ENCODE measurements at places on chromosomes 2 and 18.
A peak's percentile ranks its signal among the peaks of the same experiment; 100 is the strongest.

DNA sequence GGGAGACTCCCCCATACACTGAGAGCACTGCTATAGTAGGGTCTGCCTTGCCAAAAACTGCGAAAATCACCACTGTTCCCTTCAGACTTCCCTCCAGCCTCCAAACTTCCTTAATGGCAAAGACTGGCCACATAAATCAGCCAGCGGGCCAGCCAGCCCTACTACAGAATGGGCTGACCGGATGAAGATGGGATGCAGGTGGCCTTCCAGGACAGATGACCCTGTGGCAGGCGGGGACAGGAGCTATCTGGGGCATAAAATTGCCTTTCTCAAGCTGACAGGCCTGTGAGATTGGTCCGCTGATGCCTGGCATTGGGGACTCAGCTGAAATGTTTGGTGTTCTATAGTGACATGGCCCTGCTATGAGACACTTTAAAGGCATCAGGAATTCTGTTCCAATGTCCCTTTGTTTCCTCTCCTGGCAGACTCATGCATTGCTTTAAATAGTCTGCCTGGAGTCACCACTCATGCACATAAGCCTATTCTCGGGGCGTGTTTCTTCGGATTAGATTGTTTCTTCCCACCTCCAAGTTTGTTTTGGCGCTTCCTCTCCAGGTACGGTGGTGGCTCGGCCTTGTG lies 135.9 kb downstream of the ALPK2 start:
- no peak for DNase-seq

GRCh38 chr2:176187899-176188773 lies at the start of gene HOXD1:
Gene HOXD1 (plus strand): TSS chr2:176188668. CDS start chr2:176188802, 134 bp downstream.
- DNase-seq, result no peak

DNA sequence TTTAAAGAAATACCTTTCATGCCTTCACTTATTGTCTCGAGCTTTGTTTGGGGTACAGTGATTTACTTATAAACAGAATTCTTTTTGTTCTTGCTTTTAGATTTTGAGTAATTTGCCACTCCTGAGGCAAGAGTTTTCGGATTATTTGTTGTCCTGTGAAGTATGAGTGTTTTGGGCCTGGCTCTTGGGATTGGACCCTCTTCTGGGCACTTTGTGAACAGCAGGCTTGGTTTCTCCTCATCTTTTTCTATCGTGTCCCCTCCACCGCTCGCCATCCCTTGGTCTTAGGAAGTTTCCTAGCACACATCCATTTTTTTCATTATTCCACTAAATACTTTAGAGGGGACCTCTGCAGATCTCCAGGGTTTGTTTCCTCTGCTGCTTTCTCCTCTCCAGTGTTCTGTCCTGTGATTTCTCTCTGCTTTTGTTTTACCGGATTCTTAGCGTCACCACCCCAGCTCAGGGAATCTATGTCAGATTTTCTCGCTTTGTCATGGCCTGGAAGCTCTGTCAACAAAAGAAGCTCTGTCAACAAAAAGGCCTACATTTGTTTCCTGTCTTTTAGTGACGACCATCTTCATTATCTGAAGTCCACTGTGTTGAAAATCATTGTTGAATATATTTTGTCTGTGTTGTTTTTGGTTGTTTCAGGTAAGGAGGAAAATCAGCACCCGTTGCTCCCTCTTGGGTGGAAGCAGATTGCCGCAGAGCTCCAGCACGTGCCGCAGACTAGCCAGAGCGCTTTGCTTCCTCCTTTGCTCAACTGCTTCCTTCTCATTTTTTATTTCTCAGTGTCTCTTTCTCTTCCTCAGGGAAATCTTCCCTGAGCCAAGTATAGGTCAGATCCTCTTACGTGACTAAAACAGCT lies 27.8 kb downstream of the ANKRD62 start:
- DNase-seq, result no peak

DNA sequence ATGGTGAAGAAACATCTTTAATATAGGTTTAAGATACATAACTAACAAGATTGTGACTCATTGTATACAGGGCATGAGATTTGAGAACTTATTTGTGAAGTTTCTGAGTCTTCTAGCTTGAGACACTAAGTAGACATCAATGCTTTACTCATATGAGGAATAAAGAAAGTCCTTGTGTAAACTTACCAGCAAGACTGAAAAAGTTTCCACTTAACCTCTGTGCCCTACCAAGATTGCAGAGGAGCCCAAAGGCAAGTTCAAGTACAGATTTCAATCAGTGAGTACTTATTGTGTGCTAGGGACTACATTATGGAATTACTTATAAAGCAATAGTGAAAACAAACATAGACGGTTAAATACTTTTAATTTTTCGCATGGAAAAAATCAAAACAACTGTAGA lies 1041.2 kb upstream of the CELF4 start:
- no peak for DNase-seq

- no peak for DNase-seq
Observed at GRCh38 chr2:188870289-188870688, 103.9 kb upstream of the COL3A1 start.

- no peak for DNase-seq
Observed at GRCh38 chr18:41974796-41975201, 19.8 kb downstream of the PIK3C3 start.

- no peak for DNase-seq
Observed at GRCh38 chr18:24954341-24954740, 397.6 kb downstream of the ZNF521 start.

- DNase-seq, result no peak
Observed at GRCh38 chr2:70456585-70457495, 96.8 kb downstream of the TGFA start.

- peak; percentile 71 for DNase-seq
Observed at GRCh38 chr2:67840460-67841068, 222.2 kb downstream of the C1D start.

DNA sequence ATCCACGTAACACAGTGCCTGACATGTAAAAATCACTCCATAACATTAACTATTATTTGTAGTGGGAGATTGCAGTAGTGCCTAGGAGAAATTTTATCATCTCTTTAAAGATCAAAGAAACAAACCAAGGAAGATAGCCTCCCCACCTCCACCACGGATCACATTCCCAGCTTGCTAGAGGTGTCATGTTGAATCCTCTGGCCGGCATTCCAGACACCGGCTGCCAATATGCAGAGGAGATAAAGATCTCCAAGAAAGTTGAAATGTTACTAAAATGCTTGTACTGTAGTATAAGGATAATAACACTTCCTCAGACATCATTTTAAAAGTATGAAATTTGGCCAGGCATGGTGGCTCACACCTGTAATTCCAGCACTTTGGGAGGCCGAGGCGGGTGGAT lies 6.1 kb upstream of the ATG16L1 start:
- no peak for DNase-seq

GRCh38 chr2:196957881-196958525 lies 31.5 kb upstream of the PGAP1 start:
- no peak for DNase-seq

DNA sequence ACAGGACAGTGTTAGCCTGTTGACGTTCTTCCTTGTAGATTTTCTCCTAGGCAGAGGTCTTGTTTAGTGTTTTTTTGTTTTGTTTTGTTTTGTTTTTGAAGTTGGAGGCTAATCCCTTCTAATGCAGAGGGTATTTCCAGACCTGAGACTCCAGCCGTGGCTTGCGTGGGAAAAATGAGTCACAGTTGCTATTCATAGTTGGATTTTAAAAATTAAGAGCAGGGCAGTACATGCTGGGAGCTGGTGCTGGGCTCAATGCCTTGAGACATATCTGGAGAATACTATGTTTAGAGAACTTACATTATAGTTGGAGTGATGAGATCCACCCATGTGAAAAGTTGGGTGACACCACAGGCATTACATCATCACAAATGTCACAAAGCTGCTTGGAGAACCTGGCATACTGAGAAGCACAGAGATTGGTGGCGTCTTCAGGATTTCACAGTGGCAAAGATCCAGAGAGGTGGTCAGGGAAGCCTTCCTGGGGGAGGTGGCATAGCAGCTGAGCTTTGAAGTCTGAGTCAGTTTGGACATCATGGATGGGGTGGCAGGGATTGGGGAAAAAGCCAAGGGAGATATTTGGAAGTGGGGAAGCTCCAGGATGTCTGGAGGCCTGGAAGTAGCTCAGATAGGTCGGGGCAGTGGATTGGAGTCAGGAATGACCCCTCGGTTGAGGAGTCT lies 249.4 kb downstream of the LOXHD1 start:
- DNase-seq, result no peak

DNA sequence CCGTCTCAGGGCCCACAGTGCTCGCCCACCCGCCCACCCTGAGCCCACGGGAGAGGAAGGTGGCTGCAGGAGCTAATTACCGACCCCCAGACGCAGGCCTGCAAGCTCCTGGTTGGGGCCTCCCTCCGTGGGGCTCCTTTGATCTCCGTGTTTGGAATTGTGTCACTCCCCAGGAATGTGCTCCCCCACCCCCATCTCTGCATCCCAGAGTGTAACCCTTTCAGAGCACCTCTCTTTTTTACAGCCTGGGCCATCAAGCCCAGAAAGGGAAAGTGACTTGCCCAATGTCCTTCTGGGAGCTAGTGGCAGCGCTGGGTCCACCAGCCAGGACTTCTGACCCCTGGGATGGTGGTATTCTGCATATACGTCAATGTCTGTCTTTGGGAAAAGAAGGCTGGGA lies 335.1 kb downstream of the CYRIA start:
- no peak for DNase-seq

GRCh38 chr2:112782234-112782799 lies 2.0 kb downstream of the IL1A start:
- DNase-seq, result no peak

DNA sequence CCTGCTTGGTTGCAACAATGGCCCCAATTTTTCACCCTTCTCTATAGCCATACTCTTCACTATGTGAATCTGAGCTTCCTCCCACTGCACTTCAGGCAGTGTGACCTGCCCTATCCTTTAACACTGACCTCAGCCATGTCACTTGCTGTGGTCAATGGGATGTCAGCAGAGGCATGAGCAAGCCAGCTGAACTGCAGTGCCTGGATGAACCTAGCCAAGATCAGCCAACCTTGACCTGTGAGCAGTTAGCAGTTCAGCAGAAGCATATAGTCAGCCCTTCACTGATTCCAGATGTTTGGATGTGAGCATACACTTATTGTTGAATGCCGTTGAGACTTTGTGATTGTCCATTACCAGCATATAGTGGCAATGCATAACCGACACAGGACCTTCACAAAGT lies 63.4 kb upstream of the BOD1L2 start:
- DNase-seq, result no peak

DNA sequence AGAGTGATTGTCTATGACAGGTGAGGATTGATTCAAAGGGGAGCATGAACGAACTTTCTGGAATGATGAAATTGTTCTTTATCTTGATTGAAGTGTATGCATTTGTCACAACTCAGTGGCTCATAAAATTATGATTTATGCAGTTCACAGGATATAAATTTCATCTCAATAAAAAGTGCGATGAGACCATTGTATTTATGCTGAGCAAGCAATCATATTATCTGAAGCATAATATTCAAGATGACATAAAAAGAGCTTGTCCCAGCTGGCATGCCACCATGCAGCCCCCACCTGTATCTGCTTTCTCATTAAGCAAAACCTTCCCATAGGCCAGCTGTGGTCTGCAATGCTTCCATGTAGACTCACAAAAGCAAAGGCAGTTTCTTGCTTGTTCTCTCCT lies 49.6 kb upstream of the TEX51 start:
- no peak for DNase-seq

DNA sequence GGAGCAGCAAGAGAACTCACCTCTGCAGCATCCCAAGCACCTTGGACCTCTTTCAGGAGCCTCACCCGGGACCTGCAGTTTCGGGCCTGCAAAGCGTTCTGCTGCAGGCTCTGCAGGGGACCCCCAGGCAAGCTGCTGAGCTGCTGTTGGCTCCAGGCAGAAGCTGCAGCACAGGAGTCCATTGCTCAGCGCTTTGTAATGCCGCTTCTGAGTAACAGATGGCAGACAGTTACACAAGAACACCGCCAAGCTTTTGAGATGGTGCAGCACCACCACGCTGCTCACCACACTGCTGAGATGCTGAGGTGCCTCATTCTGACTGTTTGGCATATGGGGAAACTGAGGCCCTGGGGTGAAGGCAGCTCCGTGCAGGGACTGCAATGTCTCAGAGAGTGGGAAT lies 1.9 kb upstream of the GALNT14 start:
- no peak for DNase-seq

GRCh38 chr2:180747728-180748127 lies 232.7 kb upstream of the UBE2E3 start:
- DNase-seq, result no peak

DNA sequence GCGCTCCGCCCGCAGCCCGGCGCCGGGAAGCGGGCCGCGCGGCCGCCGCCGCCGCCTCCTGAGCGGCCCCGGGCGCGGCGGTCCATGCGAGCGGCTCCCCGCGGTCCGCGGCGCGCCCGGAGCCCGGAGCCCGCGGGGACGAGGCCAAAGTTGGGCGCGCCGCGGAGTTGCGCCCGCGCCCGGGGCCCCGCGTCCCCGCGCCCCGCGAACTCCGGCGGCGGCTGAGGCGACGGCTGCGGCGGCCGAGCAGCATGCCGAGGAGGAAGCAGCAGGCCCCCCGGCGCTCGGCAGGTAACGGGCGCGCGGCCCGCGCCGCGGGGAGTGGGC lies 992 bp downstream of the TSHZ1 start:
- no peak for DNase-seq

- DNase-seq, result no peak
Observed at GRCh38 chr2:85353876-85354285, 447 bp downstream of the RETSAT start.

- DNase-seq, result no peak
Observed at GRCh38 chr2:50614056-50614455, 417.9 kb downstream of the NRXN1 start.

- DNase-seq, result no peak
Observed at GRCh38 chr2:153890576-153890975, 18.9 kb downstream of the GALNT13 start.

- DNase-seq, result peak; percentile 19
Observed at GRCh38 chr2:231357931-231358330, 37.6 kb upstream of the B3GNT7 start.

DNA sequence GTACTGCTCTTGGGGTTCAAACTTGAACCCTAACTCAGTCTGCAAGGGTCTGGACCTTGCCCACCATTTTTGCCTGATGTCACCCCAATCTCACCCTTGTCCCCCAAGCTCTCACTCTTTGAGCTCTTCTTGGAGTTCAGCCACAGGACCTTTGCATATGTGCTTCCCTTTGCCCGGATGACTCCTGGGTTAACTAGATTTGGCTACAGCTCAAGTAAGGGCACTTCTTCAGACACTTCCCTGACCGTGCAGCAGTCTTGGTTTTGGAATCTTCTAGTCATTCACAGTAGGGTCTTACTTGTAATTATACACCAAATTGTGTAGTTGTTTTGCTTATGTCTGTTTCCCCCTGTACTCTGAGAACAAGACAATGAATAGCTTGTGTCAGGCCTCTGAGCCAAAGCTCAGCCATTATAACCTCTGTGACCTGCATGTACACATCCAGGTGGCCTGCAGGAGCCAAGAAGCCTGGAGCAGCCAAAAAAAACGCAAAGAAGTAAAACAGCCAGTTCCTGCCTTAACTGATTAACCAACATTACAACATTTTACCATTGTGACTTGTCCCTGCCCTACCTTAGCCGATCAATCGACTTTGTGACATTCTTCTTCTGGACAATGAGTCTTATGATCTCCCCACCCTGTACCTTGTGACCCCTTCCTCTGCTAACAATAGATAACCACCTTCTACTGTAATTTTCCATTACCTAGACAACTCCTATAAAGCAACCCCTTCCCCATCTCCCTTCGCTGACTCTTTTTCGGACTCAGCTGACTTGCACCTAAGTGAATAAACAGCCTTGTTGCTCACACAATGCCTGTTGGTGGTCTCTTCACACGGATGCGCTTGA lies 1.0 kb upstream of the MOGAT1 start:
- no peak for DNase-seq

- DNase-seq, result no peak
Observed at GRCh38 chr2:45483997-45484396, 127.1 kb downstream of the SRBD1 start.

- DNase-seq, result no peak
Observed at GRCh38 chr2:13681936-13682335, 950.6 kb upstream of the LRATD1 start.

- no peak for DNase-seq
Observed at GRCh38 chr2:45233301-45233700, 224.0 kb upstream of the SIX2 start.

All from sciatic nerve (tissue), 2 donors.